ENCODE measurements at places on chromosomes 16 and 17.

DNA sequence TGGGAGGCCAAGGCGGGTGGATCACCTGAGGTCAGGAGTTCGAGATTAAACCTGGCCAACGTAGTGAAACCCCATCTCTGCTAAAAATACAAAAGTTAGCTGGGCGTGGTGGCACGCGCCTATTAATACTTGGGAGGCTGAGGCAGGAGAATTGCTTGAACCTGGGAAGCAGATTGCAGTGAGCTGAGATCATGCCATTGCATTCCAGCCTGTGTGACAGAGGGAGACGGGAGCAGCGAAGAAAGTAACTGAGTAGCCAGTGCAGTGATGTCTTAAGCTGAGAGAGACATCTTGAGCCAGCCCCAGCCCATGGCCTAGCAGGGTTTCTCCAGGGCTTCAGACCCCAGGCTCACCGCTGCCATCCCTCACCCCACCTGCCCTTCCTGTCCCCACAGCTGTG lies 9.8 kb upstream of the SMIM5 start:
- DNase-seq: peak; percentile 16

DNA sequence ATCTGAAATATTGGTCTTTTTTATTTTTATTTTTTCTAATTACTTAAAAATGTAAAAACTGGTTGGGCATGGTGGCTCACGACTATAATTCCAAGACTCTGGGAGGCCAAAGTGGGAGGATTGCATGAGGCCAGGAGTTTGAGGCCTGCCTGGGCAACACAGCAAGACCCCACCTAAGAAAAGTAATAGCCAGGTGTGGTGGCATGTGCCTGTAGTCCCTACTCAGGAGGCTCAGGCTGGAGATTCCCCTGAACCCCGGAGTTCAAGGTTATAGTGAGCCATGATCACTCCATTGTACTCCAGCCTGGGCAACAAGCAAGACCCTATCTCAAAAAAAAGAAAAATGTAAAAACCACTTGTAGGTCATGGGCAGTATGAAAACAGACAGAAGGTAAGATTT lies 36.8 kb upstream of the CDH3 start:
- DNase-seq: no peak

- no peak for DNase-seq
Measured at GRCh38 chr17:66638707-66639479, 196.0 kb upstream of the CACNG5 start.

DNA sequence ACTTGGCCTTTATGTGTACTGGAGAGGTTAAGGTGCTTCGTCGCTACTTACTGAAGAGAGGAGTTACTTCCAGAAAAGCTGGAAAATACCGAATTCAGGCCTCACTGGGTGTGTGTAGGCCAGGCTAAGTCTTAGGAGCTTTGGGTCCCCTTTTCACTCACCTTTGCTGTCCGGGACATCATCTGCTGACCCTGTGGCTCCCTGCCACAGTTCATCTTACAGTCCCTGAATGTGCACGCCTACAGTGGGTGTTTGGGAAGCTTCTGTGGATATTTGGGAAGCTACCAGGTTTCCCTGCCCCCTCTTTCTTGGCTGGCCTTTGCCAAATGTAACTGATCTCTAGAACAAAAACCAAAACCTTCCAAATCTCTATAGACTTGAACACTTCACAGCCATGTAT lies 51.4 kb downstream of the ELAC2 start:
- DNase-seq: no peak

DNA sequence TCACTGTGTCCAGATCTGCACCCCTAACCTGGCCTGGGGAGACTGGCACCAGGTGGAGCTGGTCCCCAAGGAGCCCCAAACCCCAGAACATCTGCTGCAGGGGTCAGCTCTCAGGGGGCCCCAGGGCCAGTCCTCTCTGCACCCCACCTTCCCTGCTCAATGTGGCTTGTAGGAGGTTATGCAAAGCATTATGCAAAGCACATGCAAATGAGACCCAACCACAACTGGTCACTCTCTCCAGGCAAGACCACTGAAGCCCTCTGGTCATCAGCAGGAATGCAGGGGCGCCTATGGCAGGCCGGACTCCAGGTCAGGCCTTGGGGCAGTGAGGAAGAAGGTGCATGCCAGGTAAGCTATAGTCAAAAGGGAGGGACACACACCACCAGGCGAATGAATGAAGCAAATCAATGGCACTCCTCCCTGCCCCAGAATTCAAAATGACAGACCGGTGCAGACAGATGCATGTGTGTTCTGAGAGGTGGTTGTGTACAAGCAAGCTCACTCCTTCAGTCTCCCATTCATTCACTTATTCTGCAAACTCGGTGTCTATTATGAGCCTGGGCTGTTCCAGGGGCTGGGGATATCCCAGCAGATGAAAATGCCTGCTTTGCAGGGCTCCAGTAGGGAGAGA lies 48.0 kb downstream of the TMEM235 start:
- no peak for DNase-seq

DNA sequence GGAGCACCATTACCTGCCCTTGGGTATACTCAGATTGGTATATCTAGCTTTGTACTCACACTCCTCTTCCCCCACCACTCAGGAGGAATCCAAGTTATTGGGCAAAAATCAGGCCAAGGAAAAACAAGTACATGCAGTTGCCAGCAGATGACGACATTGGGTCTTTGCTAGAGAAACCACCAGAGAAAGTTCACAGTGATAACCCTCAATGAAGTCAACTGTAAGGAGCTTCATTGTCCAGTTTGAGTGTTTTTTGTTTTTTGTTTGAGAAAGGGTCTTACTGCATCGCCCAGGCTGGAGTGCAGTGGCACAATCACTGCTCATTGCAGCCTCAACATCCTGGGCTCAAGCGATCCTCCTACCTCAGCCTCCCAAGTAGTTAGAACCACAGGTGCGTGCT lies 34.6 kb upstream of the TOX3 start:
- DNase-seq: no peak

DNA sequence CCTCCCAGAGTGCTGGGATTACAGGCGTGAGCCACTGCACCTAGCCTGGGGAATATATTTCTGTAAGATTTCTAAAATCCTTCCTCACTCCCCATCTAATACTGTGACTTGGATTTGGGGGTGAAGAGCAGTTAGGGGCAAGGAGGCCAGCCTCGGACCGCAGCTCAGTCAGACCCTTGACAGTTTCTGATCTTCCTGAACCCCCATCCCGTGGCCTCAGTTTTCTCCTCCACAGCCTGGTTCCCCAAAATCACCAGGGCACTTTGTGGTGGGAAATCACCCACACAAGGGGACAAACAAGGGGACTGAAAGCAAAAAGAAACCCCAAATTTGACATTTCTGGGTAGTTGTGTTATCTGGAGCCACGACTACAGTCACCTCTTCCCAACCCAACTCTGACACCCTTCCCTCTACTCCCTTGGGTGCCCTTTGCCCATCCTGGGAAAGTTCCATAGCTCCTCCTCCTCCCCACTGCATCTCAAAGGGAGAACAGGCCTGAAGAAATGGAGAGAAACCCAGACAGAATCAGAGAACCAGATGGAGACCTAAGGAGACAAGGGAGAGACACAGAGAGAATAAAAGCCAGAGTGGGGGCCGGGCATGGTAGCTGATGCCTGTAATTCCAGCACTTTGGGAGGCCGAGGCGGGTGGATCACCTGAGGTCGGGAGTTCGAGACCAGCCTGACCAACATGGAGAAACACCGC lies 2.8 kb upstream of the STAT5A start:
- DNase-seq: no peak

- DNase-seq: peak; percentile 77
Measured at GRCh38 chr16:106623-107324, 28.7 kb downstream of the MPG start.

GRCh38 chr17:64154717-64155116 lies 24.8 kb upstream of the ERN1 start:
- DNase-seq: no peak

DNA sequence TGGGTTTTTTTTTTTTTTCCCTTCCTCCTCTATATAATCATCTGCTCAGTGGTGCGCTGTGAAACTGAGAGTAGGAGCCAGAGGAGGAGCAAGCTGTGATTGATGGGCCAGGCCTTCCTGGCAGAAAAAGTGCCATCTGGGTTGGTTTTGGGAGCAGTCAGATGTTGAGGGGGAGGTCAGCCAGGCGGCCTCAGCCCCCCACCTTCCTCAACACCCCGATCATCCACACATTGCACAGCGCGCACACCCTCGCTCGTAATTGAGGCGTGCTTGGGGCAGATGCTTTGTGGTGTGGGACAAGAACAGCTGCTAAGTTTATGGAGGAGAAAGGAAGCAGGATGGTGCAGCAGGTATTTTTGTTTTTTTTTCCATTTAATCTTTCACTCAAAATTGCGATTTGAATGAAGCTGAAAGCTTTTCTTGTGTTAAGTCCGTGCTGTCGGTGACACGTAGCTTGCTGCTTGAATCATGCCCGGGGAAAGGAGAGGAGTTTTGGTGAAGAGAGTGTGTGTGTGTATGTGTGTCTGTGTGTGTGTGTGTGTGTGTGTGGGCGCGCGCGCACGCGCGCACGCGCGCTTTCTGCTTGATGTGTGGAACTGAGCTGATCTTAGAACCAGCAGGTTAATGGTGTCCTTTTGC lies 177.4 kb downstream of the RBFOX1 start:
- DNase-seq: no peak

DNA sequence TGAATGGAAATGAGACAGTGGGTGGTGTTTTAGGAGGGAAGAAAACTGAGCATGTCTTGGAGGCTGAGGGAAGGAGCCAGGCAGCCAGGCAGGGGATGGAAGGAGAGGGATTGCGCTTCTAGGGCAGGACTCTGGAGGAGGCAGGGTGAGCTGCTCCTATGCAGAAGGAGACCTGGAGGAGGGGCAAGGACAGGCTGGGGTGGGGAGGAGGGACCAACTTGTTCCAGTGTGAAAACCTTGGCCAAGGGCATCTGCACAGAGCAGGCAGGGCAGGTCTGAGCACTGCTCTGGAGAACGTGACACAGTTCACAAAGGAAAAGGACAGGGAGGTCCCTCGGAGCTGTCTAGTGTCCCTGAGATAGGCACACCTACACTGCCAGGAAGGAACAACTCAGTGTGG lies 5.5 kb downstream of the GALK1 start:
- no peak for DNase-seq

- DNase-seq: peak; percentile 60
Measured at GRCh38 chr17:35612924-35613521, 25.9 kb downstream of the AP2B1 start.

DNA sequence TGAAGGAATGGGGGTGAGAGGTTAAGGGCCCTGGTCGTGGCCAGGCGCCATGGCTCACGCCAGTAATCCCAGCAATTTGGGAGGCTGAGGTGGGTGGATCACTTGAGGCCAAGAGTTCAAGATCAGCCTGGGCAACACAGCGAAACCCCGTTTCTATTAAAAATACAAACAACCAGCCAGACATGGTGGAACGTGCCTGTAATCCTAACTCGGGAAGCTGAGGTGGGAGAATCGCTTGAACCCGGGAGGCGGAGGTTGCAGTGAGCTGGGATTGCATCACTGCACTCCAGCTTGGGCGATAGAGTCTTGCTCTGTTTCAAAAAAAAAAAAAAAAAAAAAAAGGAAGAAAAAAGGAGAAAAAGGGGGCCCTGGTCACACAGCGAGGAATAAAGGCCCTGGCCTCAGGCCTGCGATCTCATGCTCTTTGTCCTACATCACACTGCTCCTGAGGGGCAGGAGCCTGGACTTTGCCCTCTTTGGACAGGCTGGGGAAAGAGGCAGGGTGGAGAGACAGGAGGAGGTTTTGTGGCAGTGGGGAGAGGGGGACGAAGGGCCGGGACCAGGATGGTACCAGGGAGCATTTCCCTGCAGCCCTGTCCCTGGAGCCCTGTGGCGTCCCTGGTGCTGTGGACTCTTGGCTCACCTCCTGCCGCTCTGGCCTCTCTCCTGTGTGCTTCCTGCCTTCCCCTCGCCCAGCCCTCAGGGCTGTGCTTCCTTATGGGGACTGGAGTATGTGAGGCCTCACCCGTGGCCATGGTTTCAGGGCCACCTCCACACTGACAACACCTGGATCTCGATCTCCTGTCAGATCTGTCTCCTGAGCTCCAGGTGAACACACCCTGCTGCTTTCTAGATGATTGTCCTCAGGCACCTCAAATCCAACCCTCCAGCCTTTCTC lies 19.7 kb upstream of the SLC25A19 start:
- DNase-seq: no peak

- DNase-seq: peak; percentile 72
Measured at GRCh38 chr17:63698886-63699637, 863 bp downstream of the LIMD2 start.

DNA sequence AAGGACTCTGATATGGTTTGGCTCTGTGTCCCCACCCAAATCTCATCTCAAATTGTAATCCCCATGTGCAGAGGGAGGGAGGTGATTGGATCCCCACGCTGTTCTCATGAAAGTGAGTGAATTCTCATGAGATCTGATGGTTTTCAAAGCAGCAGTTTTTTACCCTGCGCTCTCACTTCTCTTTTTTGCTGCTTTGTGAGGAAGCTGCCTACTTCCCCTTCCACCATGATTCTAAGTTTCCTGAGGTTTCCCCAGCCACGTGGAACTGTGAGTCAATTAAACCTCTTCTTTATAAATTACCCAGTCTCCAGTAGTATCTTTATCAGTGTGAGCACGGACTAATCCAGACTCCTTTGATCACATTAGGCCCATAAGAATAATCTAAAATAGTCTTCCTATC lies 719.7 kb upstream of the CDH8 start:
- DNase-seq: no peak

- DNase-seq: no peak
Measured at GRCh38 chr17:260031-260791, 78.8 kb upstream of the DOC2B start.

- DNase-seq: peak; percentile 63
Measured at GRCh38 chr17:31843070-31843745, 15.8 kb downstream of the COPRS start.

- DNase-seq: no peak
Measured at GRCh38 chr17:67999291-67999911, 3.1 kb upstream of the C17orf58 start.

DNA sequence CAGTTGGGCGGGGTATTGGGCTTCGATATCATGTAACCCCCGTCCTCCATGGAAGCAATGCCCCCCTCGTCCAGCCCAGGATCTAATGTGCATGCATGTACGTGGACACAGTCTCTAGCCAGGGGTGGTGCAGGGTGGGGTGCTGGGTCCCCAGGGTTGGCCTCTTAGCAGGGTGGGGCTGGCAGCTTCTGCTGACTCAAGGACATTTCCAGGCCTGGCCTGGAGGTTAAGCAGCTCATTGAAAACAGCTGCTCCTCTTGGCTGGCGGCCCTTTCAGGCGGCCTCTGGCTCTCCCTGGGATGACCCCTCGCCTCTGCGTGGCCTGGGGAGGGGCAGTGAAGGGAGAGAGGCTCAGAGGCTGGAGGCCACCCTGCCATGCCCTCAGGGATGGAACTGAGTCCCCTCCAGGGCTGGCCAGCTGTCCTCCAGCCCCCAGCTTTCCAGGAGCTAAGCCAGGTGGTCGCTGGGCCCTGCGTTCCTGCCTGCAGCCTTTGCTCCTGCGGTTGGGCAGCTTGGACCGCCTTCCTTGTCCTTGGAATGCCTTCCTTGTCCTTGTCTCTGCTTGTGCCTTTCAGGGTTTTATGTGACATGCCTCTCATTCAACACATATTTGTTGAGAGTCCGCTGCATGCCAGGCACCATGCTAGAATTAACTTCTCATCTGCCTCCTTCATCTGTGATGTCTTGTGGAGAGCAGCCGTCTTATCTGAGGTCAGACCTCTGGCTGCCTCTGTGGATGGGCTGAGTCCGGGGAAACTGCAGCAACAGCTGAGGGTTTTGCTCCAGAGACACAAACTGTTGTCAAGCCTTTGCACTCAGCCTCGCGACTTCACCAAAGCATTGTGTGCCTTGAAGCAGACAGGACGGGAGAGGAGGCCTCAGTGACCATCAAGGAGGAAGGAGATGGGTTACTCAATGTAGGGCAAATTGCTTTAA lies 26.6 kb downstream of the MRC2 start:
- DNase-seq: peak; percentile 41
